Pericardium fibroblast (primary cell): ENCODE measurements at places on chromosomes 4 and X. TPM values are rescaled to one million over a fixed set of nuclear protein-coding genes. Genes with fewer than 3 reads are reported as not detected.

The PUDP gene
- 8.3 and 9.4 TPM in 2 replicates for total RNA-seq

The DOCK11 gene
- total RNA-seq = 49.1 and 94.3 TPM in 2 replicates

The CTAG1A gene
- total RNA-seq = not detected in 2 replicates

The SPP1 gene
- 7.8 TPM in 1 of 2 replicates, not detected in the other for total RNA-seq

The KLB gene
- not detected in 2 replicates for total RNA-seq

The MAGEA1 gene
- total RNA-seq = not detected in 2 replicates

The GPRASP3 gene
- 0.82 and 6.1 TPM in 2 replicates for total RNA-seq

The C4orf50 gene
- total RNA-seq = not detected in 2 replicates
